ENCODE measurements at places on chromosomes 4 and X.
A peak's percentile ranks its signal among the peaks of the same experiment; 100 is the strongest.

DNA sequence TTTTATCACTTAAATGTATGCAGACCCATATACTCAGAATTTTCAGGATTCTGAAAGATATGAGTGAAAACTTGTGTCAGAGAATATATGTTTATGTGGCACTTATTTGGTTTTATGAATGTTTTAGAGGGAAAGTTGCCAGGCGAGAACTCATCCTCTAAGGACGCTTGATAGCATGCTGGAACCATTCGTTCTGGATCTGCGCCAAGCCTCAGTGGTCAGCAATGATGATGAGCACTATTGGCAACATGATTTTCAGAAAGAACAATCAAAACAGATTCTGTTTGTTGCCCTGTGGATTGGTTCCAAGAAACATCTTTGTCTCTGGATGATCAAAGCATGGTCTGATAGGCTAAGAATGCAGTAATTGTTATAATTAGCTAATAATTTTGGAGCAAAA, 32.1 kb upstream of the RAPGEF2 start:
- peak; percentile 62 for DNase-seq

GRCh38 chr4:178082906-178083305, 640.7 kb upstream of the AGA start:
- DNase-seq: no peak

DNA sequence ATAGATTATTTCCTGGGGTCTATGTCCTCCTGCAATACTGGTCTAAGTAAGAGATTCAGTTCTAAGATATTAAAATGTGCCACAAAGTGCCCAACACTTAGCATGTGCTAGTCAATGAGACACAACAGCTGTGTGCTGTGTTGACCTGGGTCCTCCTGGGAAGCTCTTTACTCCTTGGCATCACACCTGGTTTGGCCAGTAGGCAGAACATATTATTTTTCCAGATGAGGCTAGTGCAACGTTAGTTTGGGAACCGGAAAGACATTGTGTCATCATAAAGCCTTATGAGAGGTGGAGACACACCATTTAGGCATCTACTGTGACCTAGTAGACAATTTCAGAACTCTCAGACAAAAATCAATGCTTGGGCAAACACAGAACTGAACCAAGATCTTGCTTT, 197.8 kb downstream of the MID1IP1 start:
- no peak for DNase-seq

DNA sequence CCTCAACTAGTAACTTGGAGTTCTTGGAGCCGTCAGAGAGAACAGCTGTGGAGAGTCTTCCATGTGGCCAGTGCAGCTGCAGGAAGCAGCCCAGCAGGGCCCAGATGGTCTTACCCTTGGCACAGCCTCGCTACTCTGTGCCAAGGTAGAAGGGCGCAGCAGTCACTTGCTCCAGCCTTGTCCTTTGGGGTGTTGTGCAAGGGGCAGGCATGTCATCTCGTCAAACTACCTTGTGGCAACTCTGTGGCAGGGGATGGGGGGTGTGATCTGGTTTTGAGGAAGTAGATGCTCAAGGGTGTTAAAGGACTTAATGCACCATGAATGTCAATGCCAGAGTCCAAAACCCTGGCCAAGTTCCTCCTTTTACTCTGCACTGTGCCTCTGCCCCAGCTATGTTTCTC, 34.2 kb upstream of the TBC1D14 start:
- no peak for DNase-seq

DNA sequence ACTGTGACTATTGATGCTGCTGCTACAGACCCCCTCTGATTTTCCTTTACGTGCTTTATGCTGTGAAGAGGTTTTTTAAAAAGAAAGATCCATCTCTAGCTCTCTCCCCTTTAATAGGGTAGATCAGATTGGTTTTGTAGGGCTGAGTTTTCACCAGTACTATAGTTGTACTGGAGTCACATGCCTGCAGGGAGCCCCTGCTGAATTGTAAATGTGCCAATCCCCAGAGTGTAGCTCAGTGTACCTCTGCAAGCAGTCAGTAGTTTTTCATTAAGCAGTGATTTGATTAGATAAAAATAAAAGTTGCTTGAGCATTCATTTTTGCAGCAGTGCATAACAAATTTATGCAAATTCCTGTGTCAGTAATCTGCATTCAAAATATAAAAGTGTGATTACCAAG, 179.2 kb downstream of the IL1RAPL2 start:
- DNase-seq: no peak

DNA sequence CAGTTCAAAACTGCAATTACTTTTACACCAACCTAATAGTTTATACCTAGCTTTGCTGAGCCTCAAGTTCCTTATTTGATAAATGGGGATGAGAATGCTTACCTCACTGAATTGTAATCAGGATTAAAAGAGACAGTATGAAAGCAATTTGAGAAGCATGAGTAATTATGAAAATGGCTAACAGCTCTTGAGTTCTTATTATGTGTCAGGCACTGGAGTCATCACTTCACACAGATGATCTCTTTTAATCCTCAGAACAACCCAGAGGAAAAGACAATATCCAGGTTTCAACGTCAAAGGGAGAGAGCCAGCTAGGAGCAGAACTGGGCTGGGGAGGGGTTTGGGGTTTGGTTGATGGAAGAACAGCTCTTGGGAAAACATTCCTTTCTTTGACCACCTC, 221.0 kb upstream of the NWD2 start:
- no peak for DNase-seq

- no peak for DNase-seq
These were observed 226.1 kb downstream of the COX18 start for GRCh38 chr4:72843466-72843865.

DNA sequence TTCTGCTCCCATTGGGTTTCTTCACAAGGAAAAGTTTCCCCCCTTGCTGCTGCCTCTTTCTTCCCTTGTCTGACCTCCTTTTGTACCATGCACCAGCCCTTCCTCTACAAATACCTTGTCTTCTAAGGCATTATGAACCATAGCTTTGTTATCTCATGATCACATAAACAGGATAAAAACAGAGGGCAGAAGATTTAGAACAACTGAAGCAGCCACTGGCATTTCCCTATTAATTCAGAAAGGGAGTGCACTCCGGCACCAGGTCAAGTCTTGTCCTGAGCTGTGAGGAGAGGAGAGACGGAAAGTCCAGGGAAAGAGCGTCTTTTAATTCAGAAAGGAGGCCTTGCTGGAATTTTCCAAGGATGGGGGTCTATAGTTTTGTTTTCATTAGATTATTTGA, 281.7 kb downstream of the RCHY1 start:
- no peak for DNase-seq

GRCh38 chrX:10176121-10177003, 19.6 kb downstream of the CLCN4 start:
- no peak for DNase-seq

DNA sequence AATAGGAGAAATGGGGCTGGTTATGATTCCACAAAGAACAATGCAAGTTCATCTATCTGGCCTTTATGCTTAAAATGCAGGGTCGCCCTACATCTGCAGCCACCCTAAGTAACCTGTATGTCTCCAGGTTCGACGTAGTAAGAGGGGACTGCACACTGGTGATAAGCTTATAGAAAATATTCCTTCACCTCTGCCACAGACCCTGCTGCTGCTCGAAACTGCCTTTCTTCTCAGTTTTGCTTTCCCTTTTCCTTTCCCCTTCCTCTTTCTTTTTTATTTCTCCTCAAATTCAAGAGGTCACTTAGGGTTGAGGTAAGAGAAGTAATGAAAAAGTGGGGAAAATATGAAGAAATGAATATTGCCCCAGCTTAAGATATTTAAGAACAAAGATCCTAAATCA, 123.5 kb downstream of the DCHS2 start:
- no peak for DNase-seq

DNA sequence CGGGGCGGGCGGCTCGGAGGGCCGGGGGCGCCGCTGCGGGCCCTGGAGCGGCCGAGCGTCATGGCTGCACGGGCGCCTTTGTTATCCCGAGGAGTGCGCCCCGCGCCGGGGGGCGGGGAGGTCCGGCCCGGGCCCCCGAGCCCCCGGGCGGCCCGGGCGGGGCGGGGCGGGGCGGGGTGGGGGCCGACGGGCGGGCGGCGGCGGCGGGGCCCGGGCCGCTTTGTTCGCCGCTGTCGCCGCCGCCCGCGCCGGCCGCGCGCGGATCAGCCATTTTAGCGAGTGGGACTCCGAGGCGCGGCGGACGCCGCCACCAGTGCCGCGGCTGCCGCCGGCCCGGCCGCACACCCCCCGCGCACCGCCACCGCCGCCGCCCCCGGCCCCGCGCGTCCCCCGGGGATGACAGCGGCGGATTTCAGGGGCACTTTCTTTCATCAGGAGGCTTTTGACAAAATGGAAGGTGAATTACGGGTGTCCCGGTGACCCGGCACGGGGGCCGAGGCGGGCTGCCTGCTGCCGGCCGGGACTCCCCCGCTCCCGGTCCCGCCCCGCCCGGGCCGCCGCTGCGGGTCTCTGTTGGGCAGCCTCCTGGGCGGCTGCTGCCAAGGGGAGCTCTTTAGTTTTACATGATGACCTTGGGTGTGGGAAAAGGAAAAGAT, 1.2 kb downstream of the HMGB3 start:
- no peak for DNase-seq

DNA sequence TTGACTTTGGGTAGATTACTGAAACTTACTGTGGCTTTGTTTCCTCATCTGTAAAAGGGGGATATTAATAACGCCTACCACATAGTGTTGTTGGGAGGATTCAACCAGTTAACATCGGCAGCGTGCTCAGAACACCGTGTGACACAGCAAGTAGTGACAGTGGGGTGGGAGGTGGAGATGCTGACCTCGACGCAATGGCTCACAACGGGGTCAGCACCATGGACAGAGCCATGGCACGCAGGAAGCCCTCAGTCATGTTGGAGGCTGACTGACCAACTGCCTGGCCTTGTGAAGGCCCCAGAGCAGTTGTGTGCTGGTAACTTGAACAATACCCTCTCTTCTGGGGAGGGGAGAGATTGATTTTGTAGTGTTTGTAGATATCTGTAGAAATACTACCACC, 93.2 kb downstream of the WFS1 start:
- DNase-seq: no peak

- DNase-seq: no peak
These were observed 13.4 kb upstream of the HPSE start for GRCh38 chr4:83348074-83348473.

DNA sequence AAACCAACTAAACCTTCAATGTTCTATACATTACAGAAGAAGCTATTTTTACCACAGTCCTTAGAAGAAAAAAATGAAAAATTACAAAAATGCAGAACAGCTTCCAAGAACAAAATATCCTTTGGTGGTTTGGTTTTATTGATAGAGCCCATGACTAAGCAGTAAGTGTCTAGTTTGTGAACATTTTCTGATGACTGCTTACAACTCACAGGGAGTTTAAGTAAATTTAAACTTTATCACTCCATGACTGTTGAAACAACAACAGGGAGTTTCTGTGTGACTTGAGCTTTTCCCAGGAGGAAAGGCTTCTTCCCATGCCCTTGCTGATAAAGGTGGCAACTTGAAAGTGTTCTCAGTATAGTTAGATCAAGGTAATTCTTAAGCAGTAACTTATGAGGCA, 2.9 kb downstream of the PF4 start:
- DNase-seq: peak; percentile 77
